ENCODE measurements at places on chromosomes 5 and 9.

GRCh38 chr9:106798016-106798799, 64.8 kb upstream of the ZNF462 start:
- DNase-seq: no peak

DNA sequence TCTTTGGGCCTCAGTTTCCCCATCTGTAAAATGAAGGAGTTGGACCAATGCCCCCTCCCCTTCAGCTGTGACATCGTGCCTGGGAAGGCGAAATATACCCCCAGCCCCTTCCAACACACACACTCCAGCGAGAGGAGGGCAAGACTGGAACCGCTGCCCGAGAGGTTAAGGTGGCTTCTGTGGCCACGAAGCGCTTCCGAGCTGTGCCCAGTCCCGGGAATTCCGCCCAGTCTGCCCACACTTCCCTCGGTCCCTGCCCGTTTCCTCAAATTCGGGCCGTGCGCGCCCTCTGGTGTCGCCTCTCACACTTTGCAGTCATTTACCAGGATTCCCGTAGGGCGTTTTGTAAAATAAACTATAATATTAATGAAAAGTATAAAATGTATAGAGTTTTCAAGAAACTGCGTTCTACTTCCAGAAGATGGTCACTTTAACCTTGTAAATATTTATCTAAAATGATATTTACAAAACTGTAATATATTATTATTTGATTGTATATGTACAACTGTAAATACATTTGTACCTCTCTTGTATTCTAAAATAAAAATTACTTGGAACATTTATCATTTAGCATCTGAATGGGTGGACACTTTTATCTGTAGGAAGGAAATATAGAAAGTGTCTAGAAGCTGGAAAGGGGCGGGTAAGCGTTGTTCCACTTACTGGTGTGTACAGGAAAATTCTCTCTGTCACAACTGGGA, 11.0 kb upstream of the EXOSC2 start:
- DNase-seq: peak; percentile 51

DNA sequence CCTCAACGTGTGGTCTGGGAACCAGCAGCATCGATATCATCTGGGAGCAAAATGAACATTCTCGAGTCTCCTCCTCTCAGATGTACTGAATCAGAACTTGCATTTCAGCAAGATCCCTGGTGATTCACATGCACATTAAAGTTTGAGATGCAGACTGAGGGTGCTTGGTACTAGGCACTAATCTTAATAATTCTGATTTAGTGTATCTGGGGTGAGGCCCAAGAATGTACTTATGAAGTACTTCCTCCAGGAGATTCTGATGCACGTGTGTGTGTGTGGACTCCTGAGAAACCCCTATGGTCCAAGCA, 56.2 kb upstream of the EQTN start:
- no peak for DNase-seq

GRCh38 chr5:10106806-10107205, 142.9 kb downstream of the ATPSCKMT start:
- no peak for DNase-seq

DNA sequence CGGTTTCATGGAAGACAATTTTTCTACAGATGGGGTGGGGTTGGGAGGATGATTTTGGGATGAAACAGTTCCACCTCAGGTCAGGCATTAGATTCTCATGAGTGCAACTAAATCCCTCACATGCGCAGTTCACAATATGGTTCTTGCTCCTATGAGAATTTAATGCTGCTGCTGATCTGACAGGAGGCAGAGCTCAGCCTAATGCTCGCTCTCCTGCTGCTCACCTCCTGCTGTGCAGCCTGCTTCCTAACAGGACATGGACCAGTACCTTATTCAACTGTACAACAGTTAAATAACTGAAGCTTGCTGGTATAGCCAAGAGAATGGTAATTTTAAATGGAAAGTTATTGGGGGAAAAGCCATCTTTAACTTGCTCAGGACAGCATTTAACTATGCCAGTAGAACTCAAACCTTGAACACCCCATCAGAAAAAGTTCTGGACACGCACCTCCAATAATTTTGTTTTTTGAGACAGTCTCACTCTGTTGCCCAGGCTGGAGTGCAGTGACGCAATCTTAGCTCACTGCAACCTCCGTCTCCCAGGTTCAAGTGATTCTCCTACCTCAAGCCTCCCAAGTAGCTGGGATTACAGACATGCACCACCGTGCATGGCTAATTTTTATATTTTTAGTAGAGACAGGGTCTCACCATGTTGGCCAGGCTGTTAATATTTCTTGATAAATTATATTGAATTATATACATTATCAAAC, 27.7 kb downstream of the HMGCR start:
- DNase-seq: no peak

DNA sequence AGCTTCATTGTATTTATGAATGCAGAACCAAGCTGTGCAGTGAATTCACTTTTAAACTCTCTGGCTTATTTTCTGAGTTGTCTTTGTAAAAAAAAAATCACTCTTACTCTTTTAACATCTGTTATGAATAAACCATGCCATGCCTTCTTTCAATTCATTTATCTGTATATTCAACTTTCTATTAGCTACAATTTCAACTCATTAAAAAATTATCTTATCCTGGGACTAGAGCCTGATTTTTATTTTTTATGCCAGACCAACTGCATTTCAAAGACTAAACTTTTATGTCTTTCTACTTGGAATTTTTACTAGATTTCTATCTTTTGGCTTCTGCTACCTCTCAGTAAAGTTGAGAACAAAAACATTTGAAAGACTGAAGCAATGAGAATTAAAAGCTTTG, 342.7 kb downstream of the DEPDC1B start:
- DNase-seq: no peak

GRCh38 chr9:136721339-136722092, 9.1 kb downstream of the DIPK1B start:
- peak; percentile 30 for DNase-seq

GRCh38 chr9:132673355-132673754, 3.1 kb downstream of the GTF3C4 start:
- DNase-seq: no peak

DNA sequence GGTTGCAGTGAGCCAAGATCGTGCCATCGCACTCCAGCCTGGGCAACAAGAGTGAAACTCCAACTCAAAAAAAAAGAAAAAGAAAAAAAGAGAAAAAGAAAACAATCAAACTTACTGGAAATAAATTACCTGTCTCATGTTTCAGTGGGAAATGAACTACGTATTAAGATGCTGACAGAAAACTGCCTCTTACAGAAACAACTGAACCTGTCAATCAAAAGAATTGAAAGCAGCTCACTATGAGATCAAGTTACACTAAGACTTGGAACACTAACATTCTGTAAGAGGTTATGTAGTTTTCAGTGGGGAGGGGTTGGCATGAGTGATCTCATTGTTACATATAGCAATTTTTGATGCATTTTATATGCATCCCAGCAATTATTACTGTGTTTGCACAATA, 64.4 kb upstream of the SPATA31E1 start:
- DNase-seq: no peak

GRCh38 chr5:39863926-39864552, 439.3 kb upstream of the DAB2 start:
- DNase-seq: no peak

- no peak for DNase-seq
These were observed 68.9 kb downstream of the CSF2 start for GRCh38 chr5:132142459-132142858.

GRCh38 chr9:71583792-71584191, 184.5 kb downstream of the CEMIP2 start:
- DNase-seq: no peak

DNA sequence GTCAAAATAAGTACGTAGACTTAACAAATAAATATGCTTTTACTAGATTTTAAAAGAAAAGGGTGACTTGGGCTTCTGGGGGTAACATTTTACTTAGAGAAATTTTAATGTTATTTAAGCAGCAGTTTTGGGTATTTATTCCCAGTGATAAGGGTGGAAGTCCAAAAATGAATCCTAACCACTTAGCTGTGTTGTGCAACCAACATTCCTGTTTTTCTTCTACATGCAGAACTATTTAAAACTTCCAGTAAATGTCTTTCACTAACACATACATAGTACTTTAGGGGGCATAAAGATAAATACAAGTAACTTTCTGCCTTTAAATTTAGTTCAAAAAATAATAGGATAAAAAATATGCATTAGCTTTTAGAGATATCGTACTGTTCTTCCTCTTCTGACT, 436.7 kb downstream of the CTNND2 start:
- DNase-seq: no peak

- no peak for DNase-seq
These were observed 1568.5 kb upstream of the WWC1 start for GRCh38 chr5:166722939-166723338.

DNA sequence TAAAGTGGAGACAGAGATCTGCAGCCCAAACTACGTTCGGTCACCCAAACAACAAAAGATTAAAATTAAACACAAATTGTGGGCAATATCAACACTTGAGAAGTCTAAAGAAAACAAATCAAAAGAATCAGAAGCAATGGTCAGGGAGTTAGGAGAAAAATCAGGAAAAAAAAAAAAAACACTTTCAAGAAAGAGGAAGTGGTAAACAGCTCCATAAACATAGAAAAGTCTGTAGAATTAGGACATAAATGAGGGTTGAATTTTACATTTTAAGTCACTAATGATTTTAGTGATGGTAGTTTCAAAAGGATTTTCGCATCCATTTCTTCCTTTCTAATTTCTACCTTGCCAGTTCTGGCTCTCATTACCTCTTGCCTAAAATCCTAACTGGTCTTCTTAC, 10.1 kb downstream of the RNF145 start:
- no peak for DNase-seq

GRCh38 chr9:35755071-35755470, 995 bp upstream of the MSMP start:
- DNase-seq: no peak

DNA sequence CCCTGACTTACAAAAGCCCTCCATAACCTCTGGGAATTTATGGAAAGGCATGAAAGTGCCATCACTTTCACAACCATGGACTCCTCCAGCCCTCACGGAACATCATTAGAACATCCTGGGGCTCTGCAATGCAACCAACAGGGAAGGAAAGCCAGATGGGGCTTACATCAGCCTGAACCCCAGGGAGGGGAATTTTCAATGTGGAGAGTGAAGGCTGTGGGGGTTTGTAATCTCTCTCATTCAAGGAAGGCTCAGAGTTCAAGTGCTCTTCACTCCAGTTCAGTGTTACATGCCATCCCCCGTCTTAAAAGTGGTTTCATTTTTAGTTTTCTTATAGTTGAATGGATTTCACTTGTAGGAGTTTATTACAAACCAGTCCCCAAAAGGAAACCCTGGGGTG, 5.7 kb downstream of the SPRY4 start:
- no peak for DNase-seq

DNA sequence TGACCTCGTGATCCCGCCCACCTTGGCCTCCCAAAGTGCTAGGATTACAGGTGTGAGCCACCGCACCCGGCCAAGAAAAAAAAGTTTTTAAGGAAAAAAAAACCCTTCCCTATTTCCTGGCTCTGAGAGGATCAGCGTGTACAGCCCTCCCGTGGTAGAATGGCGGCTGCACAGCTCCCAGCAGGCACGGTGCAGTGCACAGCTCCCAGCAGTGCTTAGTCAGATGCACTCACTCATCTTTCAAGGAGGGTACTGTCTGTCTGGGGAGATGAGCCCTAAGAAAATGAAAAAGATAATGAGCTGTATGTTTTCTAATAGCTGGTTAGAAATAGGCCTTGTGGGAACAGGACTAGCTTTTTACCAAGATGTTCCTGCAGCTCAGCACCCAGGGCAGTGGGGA, 36.7 kb upstream of the SLC2A8 start:
- no peak for DNase-seq

DNA sequence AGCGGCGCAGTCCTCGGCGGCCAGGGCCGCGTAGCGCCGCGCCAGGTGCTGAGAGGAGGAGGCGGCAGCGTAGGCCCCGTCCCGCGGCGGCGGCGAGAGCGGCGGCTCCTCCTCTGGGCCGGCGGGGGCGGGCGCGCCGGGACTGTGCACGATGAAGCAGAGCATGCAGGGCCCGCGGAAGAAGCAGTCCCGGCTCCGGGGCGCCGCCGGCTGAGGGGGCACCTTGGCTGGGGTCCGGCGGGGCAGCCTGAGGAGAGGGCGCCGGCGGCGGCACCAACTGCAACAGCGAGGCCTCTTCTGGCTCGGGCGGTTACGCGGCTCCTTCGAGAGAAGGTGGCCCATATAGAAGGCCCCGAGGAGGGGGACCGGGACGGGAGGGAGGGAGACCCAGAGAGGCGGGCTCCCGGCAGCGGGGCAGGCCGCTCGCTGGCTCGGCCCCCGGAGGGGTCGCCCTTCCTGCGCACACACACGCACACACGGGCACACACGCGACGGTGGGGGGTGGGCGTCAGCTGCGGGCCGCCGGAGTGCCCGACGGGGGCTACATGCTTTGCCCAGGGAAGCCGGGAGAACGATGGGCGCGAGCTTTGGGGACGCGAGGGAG, 446 bp downstream of the FBXL17 start:
- peak; percentile 73 for DNase-seq

DNA sequence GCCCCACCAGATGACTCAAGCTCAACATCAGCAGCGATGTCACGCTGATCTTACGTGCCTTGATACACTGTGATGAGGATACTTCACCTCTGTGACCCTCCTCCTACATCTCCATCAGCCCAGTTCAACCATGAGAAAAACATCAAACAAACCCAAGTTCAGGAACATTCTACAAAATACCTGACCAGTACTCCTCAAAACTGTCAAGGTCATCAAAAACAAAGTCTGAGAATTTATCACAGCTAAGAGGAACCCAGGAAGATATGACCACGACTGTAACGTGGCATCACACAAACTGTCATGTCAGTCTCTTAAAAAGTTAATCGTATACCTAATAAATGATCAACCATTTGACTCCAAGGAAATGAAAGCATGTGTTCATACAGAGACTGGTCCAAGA, 90.8 kb downstream of the COL23A1 start:
- no peak for DNase-seq

- no peak for DNase-seq
These were observed 53.7 kb downstream of the ZNF462 start for GRCh38 chr9:106916466-106917235.

DNA sequence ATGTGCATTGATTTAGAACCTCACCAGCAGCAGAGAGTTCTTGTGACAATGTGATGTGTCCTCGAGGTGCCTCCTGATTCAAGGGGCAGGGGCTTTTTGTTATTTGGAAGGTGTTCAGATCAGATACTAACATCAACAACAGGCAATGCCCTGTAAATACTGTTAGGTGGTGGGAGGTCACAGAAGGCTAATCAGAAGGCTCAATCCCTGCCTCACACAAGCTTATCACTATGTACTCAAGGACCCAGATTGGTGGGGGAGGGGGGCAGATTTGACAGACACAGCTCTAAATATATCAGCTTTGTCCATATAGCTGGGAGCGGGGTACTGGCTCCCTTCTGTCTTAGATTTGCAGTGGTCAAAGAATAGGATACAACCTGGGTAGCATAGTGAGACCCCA, 2.6 kb downstream of the FRMPD1 start:
- DNase-seq: no peak
